ENCODE measurements at places on chromosomes 4 and X.
A peak's percentile ranks its signal among the peaks of the same experiment; 100 is the strongest.

DNA sequence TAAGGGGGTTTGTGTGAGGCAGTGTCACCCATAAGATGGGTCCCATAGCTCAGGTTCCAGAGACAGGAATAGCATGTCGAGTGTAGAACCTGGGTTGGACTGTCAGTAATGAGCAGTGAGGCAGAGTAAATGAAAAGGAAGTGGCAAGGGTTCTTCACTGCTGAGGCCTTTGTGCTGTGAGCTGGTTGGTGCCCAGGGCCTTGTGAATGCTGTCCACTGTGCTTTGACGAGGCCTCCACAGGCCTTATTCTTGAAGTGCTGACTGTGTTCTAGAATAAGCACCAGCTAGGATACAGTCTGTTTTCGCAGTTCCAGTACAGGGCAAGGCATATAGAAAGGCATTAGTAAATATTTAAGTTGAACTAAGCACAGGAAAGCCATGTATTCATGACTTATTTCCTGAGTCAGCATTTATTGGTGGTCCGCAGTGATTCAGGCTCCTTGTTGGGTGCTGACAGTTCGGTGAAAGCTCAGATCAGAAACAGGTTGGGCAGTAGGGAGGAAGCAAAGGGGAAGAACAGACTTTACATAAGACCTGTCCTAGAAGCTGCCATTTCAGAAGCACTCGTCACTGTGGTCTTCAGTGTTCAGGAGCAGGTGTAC is 25.6 kb upstream of the TADA2B start:
- peak; percentile 15 for DNase-seq

DNA sequence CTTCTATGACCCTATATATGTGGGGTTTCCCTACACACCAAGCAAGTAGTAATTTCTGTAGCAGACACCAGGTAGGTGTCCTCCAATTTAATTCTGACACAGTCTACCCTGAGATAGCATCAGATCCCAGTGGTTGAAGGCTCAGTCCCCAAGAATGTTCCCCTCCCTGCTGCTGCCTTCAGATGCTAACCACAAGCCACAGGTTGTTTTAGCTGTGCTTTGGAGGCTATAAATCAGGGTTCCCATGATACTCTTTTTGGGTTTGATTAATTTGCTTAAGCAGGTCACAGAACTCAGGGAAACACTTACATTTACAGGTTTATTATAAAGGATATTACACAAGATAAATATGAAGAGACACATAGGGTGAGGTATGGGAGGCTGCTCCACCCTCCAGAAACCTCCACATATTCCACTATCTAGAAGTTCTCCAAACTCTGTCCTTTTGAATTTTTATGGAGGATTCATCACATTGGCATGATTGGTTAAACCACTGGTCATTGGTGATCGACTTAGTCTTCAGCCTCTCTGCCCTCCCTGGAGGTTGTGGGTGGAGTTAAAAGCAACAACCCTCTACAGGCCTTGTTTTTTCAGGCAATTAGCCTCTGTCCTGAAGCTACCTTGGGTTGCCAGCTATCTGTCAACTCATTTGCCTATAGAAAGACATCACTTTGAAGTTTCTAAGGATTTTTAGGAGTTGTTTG is 50.8 kb downstream of the GRIA2 start:
- no peak for DNase-seq

DNA sequence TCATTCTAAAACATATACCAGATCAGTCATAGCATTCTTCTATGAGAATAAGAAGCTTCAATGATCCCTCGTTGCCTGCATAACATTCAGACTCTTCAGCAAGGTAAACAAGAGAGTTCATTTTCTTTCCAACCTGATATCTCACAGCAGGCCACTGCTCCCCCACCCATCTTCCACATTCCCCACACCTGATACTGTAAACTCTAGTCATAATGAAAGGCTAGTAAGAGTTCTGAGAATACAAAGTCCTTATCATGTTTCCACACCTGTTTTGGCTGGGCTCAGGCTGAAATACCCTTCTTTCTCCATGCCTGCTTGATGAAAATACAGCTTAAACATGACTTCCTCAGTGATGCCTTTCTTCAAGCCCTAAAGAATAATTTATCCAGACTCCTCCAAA is 2.3 kb upstream of the AASDH start:
- DNase-seq: no peak

- no peak for DNase-seq
Observed at GRCh38 chr4:26208237-26208994, 112.4 kb upstream of the RBPJ start.

DNA sequence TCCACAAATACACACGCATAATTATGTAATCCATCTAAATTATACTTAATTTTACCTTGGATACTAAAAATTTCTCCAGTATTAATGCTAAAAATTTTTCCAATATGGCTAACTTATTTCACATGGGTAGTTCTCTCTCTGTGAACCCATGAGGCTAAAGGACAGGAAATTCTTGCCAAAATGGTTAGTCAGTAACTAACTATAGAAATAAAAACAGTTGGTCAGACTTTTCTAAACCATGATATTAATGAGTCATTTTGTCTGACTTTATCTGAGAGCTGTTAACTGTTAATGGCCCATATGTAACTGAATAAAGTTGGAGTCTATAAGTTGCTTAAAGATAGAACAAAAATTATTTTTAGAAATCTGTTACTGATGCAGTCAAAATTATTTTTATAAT is 549.4 kb downstream of the TLL1 start:
- no peak for DNase-seq

GRCh38 chr4:98780926-98781325 is 122.5 kb upstream of the TSPAN5 start:
- no peak for DNase-seq

DNA sequence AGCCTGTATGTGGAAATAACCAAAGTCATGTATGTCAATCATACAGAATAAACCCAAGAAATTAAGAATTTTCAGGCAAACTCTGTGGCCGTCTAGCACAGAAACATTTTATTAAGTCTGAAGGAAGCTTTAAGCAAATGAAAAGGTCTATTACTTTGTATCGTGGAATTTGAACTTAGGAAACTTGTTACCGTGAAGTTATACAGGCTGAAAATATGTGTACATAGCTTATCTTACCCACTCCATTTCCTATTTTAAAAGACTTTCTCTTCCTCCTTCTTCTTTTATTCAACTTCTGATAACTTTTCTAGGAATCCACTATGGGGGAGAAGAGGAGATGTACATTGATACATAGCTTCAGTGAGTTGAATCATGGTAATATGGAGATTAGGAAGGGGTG is 108.3 kb downstream of the AGTR2 start:
- no peak for DNase-seq

- DNase-seq: no peak
Observed at GRCh38 chr4:163404580-163404979, 60.9 kb downstream of the NPY5R start.

- DNase-seq: no peak
Observed at GRCh38 chr4:55258152-55258865, 87.7 kb upstream of the SRD5A3 start.

DNA sequence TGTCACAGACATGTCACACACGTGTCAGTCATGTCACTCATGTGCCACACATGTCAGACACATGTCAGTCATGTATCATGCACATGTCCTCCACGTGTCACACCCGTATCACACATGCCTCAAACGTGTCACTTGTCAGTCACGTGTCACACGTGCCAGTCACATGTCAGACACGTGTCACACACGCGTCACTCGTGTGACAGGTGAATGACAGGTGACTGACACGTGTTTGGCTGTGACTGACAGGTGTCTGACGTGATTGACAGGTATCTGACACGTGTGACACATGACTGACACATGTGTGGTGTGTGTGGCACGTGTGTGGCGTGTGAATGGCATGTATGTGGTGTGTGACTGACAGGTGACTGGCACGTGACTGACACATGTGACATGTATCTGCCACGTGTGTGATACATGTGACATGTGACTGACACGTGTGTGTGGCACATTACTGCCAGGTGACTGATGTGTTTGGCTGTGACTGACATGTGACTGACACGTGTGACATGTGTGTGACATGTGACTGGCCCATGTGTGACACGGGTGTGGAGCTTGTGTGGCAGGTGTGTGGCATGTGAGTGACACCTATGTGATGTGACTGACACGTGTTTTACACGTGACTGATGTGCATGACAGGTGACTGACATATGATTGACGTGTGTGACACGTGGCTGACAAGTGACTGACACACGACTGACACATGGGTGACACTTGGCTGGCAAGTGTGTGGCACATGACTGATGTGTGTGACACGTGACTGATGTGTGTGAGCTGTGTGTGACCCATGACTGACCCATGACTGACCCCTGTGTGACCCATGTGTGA is 90.7 kb upstream of the GPC3 start:
- no peak for DNase-seq

- DNase-seq: no peak
Observed at GRCh38 chr4:16031546-16032395, 52.1 kb downstream of the PROM1 start.

- no peak for DNase-seq
Observed at GRCh38 chr4:119667802-119668201, 39.2 kb upstream of the PDE5A start.

GRCh38 chr4:109994415-109994827 is 81.7 kb downstream of the EGF start:
- DNase-seq: no peak

- DNase-seq: no peak
Observed at GRCh38 chr4:16603178-16603577, 295.3 kb downstream of the LDB2 start.

- DNase-seq: no peak
Observed at GRCh38 chr4:153976954-153977353, 188.1 kb upstream of the SFRP2 start.

DNA sequence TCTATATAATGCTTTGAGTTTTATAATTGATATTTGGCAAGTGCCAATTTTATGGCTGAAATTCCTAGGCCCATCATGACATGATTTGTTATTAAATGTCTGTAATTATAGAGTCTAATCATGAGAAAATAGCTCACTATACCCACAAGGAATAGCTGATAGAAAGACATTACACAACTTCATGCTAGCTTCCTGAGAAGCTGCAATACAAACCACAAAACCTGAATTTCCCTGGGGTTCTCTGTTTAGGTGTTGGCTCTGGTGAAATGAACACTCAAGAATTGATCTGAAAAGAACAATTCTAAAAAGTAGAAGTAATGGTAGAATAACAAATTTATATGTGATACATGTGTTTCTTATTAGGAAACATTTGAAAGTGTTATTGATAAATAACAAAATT is 169.6 kb downstream of the GASK1B start:
- no peak for DNase-seq

- DNase-seq: no peak
Observed at GRCh38 chrX:29257521-29257920, 670.3 kb downstream of the IL1RAPL1 start.

GRCh38 chr4:86141161-86141560 is 218.7 kb downstream of the MAPK10 start:
- no peak for DNase-seq

DNA sequence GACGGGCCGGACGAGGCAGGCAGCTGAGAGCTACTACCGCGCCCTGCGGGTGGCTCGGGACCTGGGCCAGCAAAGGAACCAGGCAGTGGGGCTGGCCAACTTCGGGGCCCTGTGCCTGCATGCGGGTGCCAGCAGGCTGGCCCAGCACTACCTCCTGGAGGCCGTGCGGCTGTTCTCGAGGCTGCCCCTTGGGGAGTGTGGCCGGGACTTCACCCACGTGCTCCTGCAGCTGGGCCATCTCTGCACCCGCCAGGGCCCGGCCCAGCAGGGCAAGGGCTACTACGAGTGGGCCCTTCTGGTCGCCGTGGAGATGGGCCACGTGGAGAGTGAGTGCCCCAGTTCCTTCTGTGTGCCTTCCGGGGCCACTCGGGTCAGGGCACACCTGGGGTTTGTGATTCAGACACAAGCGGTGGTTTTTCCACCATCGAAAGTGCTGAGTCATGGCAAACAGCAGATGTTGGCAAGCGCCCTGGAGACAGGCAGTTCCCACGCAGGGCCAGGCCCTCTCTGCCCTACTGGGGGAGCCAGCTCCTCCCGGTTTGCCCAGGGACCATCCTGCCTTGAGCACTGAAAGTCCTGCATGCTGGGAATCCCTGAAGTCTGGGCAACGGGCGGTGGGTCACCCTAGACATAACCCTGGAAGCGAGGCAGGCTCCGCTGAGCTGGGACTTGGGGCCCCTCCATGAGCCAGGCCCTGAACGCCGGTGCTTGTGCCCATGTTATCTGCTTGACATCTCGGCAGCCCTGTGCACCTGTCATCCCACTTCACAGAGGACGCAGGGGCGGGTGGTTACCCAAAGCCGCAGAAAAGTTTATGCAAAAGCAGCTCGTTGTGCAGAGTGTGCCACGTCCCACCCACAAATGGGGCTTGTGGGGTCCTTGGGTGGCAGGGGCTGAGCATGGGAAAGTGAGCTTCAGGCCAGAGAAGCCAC is 29.5 kb downstream of the SH3TC1 start:
- no peak for DNase-seq

- no peak for DNase-seq
Observed at GRCh38 chr4:82721819-82722423, 76.7 kb downstream of the SCD5 start.

DNA sequence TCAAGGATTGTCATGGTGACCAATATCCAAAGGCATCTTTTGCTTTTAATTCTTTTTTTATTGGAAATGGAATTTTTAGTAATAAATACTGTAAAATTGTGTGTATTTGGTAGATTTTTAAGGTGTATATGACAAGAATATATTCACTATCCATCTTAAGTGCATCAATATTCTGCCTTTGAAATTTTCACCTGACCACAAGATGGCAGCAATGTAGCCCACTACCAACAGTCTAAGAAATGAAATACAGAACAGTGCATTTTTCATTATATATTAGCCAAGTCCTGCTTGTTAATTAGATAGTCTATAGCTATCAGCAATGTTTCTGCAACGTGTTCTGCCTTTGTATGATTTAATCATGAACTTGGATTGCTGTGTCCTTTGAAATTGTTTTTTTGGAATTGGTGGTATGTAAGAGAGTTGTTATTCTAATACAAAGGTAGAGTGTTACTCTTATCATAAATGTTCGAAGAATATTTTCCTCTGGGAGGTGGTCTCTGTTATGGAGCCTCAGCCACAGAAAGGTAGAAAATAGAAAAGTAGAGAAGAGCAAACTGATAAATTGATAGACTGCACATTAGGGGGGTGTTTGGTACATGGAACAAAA is 38.2 kb downstream of the HPGDS start:
- no peak for DNase-seq

DNA sequence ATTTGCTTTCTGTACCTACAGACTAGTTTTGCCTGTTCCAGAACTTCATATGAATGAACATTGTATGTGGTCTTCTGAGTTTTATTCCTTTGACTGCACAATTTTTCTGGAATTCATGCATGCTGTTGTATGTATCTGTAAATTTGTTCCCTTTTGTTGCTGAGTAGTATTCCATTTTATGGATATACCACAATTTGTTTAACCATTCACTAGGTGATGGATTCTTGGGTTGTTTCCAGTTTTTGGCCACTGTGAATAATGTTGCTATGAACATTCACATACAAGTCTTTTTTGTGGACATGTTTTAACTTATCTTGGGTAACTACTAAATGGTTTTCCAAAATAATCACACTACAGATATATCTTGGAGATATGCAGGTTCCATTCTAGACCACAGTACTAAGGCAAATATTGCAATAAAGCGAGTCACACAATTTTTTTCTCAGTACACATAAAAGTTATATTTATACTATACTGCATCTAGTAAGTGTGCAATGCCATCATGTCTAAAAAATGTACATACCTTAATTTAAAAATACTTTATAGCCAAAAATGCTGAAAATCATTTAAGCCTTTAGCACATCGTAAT is 58.7 kb downstream of the TSPAN5 start:
- DNase-seq: no peak

GRCh38 chr4:93659629-93660028 is 168.9 kb upstream of the ATOH1 start:
- no peak for DNase-seq

- DNase-seq: no peak
Observed at GRCh38 chr4:83022724-83023450, 12.1 kb upstream of the COPS4 start.

- DNase-seq: no peak
Observed at GRCh38 chr4:107216379-107216778, 180.3 kb upstream of the DKK2 start.
